Tibial nerve (tissue), 4 donors: ENCODE measurements at places on chromosomes 1 and 21.

DNA sequence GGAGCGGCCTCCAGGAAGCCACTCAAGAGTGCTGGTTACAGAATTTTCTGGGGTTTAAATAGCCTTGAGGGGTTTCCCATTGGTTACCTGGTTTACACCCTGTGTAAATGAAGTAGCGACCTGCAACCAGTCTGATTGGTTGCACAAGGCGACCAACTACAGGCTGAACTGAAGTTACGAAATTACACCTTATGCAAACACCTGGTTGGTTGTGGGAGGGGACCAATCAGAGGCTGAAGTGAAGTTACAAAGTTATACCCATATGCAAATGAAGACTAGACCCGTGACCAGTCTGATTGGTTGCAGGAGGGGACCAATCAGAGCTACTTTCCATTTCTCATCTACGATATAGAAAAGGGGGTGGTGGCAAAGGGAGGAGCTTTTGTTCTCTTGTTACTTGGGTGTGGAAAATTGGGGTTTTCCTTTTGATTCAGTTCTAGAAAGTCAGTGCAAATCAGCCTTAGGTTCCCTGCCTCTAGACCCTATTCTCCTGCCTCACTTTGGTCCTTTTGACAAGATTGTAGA is 22.2 kb upstream of the C1orf174 start:
- DNase-seq: no peak

GRCh38 chr1:197181982-197182381 is 35.5 kb upstream of the ASPM start:
- DNase-seq: no peak

DNA sequence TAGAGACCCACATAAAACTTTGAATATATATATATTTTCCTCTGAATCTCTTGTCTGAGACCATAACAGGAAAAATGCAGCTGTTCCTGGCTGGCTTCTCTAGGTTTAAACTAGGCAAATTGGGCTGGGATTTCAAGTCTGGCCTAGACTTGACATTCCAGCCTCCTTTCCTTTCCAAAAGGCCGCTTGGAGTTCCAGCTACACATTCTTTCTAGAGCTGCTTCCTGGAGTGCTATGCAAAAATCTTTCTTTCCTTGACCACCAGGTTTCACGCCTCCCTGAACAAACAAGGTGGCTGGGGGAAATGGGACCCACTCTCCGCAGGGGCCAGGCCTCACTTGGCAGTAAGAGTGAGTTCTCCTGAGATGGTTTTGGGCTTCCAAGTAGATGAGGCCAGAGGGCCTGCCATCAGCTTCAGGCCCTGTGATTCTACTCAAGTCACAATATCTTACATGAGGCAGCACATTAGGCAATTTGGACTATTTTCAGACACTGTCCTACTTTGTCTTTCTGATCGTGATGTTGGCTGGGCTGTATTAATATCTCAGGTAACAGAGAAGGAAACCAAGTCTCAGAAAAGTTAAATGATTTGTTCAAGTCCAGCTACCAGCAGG is 102.4 kb downstream of the FAM78B start:
- no peak for DNase-seq

DNA sequence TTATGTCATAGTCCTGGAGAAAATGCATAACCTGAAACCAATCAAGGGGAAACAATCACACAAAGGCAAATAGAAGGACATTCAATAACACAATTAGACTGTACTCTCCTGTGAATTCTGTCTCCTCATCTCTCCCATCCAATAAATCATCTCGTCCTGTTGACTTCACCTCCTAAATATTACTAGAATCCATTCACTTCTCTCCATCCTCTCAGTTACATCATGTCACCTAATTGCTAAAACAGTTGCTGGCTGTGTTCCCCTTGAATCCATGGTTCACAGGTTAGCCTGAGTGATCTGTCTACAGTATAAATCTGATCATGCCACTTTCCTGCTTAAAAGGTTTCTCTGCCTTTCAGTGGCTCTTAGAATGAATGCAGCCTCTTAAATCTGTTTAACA is 220.2 kb downstream of the TGFB2 start:
- DNase-seq: no peak

DNA sequence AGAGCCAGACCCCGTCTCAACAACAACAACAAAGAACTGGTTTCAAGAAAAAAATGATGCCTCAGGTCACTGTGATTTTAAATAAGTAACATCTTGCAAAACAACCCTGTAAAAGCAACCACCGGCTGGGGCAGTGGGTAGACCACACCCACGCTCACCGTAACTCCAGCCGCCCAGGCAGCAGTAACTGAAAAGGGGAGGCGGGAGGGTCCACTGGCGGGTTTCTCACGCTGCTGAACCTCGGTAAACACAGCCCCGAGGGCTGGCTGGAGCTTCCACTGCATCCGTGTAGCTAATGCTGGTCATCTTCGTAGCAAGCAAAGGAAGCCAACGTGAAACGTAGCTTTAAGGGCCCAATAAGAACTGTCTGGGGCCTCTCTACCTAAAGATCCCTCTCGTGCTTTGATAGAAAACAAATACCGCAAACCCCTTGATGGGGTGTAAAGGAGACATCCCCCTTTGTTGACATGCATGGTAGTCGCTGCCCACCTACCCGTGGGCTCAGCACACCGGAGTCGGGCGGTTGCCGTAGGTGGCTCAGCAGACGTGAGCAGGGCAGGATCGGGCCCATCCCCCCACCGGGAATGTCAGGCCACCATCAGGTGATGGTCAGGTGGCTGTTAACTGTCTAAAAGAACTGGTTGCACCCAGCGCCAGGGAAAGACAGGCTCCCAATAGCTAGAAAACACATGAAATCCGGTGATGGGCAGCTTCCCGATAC is 4.2 kb downstream of the C1orf159 start:
- no peak for DNase-seq

- no peak for DNase-seq
These were observed at the start of gene PRDM16 for GRCh38 chr1:3068564-3069431. TSS of gene PRDM16 (plus strand) at chr1:3069203. CDS start at chr1:3069260, 57 bp downstream.

- DNase-seq: no peak
These were observed 8.9 kb downstream of the DENND2D start for GRCh38 chr1:111191496-111191895.

DNA sequence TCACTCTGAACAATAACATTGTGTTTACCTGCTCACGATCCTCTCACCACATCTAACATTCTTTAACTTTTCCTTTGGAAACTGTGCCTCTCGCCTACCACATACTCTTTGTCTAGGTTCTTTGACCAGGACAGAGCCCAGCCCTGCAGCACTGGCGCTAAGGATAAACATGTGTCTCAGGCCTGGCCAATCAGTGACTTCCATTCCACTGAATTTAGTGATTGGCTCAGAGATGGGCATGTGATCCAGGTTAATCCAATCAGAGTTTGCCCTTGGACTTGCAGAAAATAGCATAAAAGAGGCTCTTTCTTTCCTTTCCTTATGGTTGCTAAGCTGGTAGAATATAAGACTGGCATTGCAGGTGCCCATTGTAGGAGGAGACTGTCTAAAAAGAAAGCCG is 605.7 kb downstream of the MATN1 start:
- no peak for DNase-seq
